ENCODE measurements at places on chromosomes 13 and 19.

GRCh38 chr13:24675806-24676570, 4.2 kb upstream of the ATP12A start:
- DNase-seq: no peak

GRCh38 chr19:34328982-34329381, 36.0 kb upstream of the GPI start:
- DNase-seq: no peak

GRCh38 chr19:48867746-48868113, 687 bp downstream of the PLEKHA4 start:
- no peak for DNase-seq

GRCh38 chr19:41577144-41577830, 1.3 kb downstream of the CEACAM21 start:
- DNase-seq: no peak

DNA sequence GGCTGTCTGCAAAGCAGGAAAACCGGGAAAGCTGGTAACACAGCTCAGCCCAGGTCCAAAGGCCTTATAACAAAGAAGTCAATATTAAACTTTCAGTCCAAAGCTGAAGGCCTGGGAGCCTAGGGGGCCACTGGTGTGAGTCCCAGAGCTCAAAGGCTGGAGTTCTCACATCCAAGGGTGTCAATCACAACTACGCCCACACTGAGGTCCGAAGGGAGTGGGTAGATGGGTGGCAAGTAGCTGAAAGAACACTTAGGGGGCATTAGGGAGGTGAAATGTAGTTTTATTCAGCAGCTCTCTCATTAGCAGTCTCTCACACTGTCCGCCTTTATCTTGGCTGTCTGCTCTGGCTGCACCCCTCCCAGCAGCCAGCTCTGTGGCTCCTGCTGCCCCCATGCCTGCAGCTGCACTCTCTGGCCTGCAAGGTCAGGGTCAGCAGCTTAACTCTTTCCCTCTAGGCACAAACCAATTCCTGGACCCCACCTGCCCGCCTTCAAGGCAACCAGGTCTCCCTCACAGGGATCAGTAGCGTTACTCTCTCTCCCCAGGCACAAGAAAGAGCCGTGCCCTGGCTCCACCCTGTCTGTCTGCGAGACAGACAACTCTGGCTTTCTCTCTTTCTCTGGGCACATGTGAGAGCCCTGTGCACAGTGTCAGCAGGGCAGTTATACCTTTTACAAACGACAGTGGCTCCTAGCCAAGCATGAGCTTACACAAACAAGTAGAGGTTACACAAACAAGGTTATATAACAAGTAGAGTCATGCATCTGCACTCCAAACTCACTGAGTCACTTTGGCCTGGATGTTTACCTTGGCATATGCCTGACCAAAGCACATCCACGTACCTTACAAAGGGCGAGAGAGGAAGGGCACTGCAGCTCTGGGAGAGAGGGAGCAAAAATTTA, 249.4 kb upstream of the PCDH20 start:
- DNase-seq: peak; percentile 6

- DNase-seq: no peak
These were observed 53.2 kb upstream of the RFC3 start for GRCh38 chr13:33764716-33765115.

DNA sequence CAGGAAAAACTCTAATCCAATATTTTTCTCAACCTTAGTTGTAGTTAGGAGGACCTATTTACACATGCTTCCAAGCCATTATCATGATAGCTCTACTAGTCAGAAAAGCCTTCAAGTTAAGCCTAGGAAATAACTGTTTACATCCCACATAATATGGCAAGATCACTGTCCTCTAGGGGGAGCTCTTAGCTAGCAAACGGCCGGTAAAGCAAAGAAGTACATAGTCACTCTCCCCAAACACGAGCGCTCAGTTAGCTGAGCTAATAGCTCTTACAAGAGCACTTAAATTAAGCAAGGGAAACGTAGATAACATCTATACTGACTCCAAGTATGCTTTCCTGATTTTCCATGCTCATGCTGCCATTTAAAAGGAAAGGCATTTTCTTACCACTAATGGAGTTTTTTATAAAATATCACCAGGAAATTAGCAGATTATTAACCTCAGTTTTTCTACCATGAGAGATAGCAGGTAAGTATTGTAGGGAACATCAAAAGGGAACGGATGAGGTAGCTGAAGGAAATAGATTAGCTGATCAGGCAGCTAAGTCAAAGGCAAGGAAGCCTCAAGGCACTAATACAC, 100.6 kb upstream of the PABPC3 start:
- DNase-seq: peak; percentile 75
